ENCODE measurements at places on chromosomes 5 and 9.

DNA sequence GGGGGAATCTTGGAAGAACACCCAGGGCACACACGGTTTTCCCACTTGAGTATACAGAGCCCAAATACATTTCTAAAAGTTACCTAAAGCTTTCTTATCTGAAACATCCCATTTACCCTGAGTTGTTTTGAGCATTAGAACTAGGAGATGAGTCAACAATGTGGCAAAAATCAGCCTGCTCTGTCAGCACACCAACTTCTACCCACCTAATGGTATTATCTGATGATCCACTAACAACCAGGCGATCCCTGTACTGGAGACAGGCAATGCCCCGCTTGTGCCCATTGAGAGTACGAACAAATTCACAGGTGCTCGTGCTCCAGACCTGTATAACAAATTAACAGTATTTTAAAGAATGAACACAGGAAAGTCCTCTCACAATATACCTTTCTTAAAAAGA, 87.0 kb downstream of the SMIM23 start:
- DNase-seq, result no peak

GRCh38 chr5:151094030-151094851, 13.4 kb upstream of the TNIP1 start:
- DNase-seq, result no peak

- no peak for DNase-seq
Observed at GRCh38 chr9:129560881-129561306, 60.0 kb downstream of the C9orf50 start.

DNA sequence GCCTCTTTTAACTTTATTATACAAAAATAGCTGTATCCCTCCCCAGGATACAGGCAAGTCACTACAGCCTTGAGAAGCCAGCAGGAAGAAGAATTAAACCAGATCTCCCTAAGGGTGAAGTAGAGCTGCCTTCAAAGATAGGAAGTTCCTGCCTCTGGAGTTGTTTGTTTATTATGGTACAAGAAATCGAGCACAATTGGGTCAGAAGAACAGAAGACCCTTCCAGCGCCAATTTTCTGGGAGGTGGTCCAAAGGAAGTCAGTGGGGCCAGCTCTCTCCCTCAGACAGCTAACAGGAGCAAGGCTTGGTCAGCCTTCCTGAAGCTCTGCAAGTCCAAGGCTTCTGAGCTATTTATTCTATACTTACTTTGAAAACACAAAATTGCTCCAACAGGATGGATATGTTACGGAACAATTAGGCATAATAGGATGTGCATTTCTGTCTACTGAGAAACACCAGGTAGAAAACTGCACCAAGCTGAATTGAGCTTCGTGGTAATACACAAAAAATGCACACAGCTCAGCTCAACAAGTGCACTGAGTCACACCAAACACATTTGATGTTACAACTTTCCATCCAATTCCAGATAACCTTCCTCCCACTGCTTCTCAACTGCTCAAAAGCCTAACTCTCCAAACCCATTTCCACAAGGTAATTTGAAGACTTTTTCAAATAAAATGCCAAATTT, 16.0 kb downstream of the SERINC5 start:
- no peak for DNase-seq

GRCh38 chr5:58737671-58738070, 154.8 kb downstream of the RAB3C start:
- no peak for DNase-seq

DNA sequence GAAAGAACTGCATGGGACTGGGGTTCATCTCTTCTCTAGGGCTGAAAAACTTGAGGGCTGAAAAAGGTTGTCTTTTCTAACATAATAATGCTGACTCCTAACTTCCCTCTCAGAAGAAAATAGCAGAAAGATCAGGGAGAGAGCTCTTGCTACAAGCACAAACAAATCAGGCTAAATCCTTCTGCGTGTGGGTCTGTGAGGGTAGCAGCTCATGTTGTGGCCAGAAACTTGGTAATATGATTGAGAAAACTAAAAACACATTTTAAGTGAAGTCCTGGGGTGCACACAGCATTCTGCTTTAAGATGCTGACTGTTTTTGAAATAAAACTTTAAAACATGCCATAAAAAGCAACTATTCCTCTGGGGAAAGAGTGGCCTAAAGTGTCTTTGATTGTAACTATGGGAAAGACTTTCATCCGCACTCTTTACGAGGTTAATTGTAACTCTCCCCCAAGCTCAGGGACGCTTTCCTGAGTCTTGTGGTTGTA, 56.7 kb downstream of the SAXO1 start:
- DNase-seq, result no peak

DNA sequence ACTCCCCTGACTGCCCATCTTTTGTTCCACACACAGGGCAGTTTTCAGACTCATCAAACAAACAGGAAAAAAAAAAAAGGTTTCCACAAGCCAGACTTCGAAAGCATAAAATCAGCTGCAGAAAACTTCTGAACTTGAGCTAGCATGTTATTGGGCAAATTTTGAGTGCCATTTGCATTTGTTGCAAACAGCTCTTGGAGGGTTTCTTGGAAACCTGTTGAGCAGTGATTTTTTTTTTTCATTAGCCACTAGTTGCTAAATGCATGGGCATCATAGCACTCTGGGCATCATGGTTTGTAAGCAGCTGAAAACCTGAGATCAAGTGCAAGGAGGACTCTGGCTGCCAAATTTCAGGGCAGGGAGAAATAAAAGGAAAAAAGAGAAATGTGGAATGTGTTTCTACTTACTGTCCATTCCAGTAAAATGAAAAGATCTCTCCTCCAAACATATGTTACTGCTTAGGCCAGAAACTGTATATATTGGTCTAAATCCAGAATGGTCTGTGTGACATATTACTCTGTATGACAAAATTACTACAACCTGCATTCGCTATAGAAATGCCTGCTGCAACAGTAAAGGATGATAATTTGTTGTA, 85.2 kb upstream of the SMIM23 start:
- no peak for DNase-seq

DNA sequence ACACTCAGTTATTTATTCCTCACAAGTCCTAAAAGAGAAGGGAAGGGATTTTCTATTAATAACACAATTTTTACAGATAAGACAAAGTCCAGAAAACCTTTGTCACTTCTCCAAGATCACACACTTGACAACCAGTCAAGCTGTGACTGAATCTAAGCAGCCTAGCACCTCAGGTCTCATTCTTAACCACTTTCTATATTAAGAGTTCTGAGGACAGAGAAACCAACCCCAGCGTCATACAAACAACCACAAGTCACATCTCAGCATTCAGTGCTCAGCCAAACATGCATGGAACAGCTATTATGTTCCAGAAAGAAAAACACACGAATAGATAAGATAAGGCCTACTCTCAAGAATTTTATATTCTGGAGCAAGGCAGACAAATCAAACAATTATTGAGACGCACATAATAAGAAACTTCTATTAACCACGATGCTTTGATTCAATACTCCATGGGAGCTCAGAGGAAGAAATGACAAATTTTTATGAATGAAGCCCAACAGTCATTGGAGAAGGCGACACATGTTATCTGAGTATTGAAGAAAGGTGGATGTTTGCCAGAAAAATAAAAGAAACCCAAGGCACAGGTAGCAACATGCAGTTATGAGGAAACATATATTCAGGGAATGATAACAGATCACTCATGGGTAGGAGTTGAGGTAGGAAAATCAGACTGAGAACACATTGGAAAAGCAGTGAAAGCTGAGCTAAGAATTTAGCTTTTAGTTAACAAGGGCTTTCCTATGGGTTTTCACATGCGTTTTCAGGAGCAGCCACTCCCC, 113.1 kb downstream of the HTR4 start:
- no peak for DNase-seq

GRCh38 chr5:64165500-64166200, at the start of gene RNF180:
Gene RNF180 (plus strand): TSS chr5:64165843. CDS start chr5:64200808, 34,965 bp downstream.
- DNase-seq, result peak; percentile 77

GRCh38 chr5:151709109-151709735, 22.5 kb upstream of the SPARC start:
- DNase-seq, result no peak

- no peak for DNase-seq
Observed at GRCh38 chr5:72387985-72388384, 67.8 kb downstream of the PTCD2 start.

GRCh38 chr5:56207537-56207936, 25.6 kb downstream of the ANKRD55 start:
- DNase-seq, result no peak

GRCh38 chr5:78719504-78720219, 71.1 kb upstream of the LHFPL2 start:
- no peak for DNase-seq

DNA sequence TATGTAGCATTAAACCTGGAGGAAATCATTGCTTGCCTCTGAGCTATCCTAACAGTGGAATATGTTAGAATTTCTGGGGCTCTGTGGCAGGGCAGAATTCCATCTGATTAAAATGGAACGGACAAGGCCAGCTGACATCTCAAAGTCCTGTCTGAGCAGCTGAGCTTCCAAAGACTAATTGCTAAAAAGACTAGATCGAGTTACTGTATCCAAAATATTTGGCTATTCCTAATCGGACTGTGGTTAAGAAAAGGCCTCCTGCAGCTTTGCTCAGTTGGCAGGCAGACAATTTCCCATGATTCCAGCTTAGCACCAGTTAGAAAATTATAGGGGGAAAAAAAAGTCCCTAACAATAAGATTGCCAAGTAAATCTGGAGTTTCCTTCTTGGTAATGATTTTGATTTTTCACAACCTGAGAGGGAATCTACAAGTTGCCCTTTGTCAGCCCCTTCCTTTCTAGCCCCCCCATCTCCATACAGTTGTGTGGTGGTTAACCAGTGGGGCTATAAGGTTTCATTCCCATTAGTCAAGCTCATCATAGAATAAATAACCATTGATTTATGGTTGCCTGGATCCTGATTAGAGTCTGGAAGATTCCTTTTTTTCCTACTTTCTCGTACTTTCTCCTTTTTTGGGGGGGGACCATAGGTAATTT, 26.4 kb downstream of the PTGR1 start:
- DNase-seq, result no peak

All from type B pancreatic cell (in vitro differentiated cells).